ENCODE measurements at places on chromosomes 16 and 17. TPM values are rescaled to one million over a fixed set of nuclear protein-coding genes. Genes with fewer than 3 reads are reported as not detected.

Gene MEIOB
- not detected for total RNA-seq

Gene AGRP
- total RNA-seq, result not detected

Gene PAM16
- total RNA-seq, result 47.5 TPM

Gene NXPH3
- total RNA-seq, result not detected

Gene KCTD19
- total RNA-seq, result 3.3 TPM

GRCh38 chr17:7042501-7043181 is 1.3 kb downstream of the SLC16A11 start:
- peak overlapping the region; percentile 68 for H3K27ac ChIP-seq
- peak; percentile 61 for DNase-seq
- peaks cover 7% of the 10 kb centered on the region for H3K36me3 ChIP-seq
- H3K27me3 ChIP-seq, result peaks cover 10% of the 10 kb centered on the region

DNA sequence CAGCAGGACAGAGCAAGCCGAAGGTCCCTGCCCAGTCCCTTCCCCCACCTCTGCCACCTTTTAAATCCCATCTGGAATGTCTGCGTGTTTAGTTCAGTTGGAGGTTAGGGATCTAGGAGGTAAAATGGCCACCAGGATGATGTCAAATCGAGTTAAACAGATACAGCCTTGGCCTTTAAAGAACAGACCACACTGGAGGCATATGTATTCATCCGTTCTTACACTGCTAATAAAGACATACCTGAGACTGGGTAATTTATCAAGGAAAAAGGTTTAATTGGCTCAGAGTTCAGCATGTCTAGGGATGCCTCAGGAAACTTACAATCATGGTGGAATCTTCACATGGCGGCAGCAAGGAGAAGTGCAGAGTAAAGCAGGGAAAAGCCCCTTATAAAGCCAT is 167.8 kb upstream of the CACNG5 start:
- H3K4me3 ChIP-seq, result no peak overlapping the region
- H3K27me3 ChIP-seq, result no peaks in the 10 kb centered on the region
- no peak for DNase-seq
- no peak overlapping the region for H3K27ac ChIP-seq
- peaks cover 29% of the 10 kb centered on the region for H3K4me1 ChIP-seq
- peaks cover 16% of the 10 kb centered on the region for H3K36me3 ChIP-seq

GRCh38 chr17:73939806-73940205 is 263.7 kb upstream of the RPL38 start:
- no peaks in the 10 kb centered on the region for H3K4me1 ChIP-seq
- no peak overlapping the region for H3K4me3 ChIP-seq
- H3K36me3 ChIP-seq, result no peaks in the 10 kb centered on the region
- H3K27me3 ChIP-seq, result peaks cover 4% of the 10 kb centered on the region
- peak; percentile 34 for DNase-seq

GRCh38 chr17:75595284-75595919 is 7.8 kb downstream of the MYO15B start:
- H3K27ac ChIP-seq, result no peak overlapping the region
- no peaks in the 10 kb centered on the region for H3K36me3 ChIP-seq
- H3K27me3 ChIP-seq, result no peaks in the 10 kb centered on the region
- DNase-seq, result no peak

DNA sequence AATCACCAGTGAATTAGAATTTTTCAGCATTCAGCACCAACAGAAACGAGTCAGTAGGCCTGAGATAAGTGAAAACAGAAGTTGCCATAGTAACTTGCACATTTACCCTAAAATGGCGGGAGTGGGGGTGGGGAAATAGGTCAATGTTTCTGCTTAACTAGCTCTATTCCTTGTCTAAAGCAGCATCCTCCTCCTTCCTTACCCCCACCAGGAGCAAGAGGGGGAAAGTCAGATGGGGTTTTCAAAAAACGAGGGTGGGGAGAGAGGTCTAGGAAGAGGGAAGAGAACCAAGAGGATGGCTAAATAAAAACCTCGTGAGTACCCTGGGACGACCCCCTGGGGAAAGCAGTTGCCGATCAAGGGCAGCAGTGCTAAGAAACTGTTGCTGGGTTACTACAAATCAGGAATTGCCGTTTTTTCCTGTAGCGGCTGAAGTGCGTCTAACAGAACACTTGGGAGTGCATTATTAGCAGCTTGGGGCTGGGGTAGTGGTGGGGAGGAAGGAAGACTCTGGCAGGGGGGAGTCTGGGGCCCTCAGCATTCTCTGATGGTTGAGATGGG is 34.4 kb upstream of the MNT start:
- no peak for DNase-seq
- H3K4me1 ChIP-seq, result peaks cover 4% of the 10 kb centered on the region
- H3K27me3 ChIP-seq, result no peaks in the 10 kb centered on the region
- no peak overlapping the region for H3K4me3 ChIP-seq
- H3K36me3 ChIP-seq, result peaks cover 12% of the 10 kb centered on the region

DNA sequence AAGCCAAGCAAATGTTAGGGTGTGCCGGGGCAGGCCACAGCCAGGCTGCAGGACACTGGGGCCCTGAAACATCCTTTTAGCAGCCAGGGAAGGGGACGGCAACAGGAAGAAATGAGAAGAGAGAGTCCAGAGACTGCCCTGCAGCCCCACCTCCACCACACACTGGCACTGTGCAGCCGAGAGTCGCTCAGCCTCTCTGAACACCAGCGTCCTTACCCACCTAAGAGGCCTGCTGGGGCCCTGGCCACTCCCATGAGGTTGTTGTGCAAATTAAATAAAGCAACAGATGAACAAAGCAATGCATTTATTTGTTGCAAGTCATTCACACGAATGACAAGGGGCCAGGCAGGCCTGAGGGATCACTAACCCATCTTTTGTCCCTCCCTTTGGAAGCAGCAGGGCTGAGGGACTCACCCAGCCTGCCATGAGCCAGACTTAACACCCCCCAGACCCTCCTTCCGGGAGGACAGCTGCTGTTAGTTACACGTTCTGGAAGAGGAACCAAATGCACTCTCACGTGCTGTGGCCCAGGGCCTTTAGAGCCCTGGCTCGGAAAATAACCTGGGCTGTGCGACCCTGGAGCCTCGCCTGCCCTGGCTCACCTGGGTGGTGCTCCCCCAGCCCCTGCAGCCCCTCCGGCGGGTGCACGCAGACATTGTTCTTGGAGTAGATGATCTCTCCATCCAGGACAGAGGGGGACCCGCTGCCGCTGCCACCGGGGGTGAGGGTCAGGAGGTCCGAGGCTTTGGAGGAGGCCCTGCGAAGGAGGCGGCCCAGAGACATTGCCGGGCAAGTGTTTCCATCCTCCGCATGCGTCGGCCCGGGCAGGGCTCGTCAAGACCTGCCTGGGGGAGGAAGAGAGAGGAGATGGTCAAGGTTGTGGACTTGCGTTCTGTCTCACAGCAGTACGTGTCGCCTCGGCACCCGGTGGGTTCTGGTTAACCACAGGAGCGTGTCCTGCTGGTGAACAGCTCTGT is 22.6 kb downstream of the TBC1D16 start:
- H3K4me1 ChIP-seq, result no peaks in the 10 kb centered on the region
- DNase-seq, result no peak
- H3K27ac ChIP-seq, result no peak overlapping the region
- H3K36me3 ChIP-seq, result no peaks in the 10 kb centered on the region

- no peak overlapping the region for H3K4me3 ChIP-seq
- no peak for DNase-seq
- no peaks in the 10 kb centered on the region for H3K4me1 ChIP-seq
- H3K27me3 ChIP-seq, result peaks cover 19% of the 10 kb centered on the region
- no peaks in the 10 kb centered on the region for H3K36me3 ChIP-seq
These were observed 1.5 kb downstream of the ZNF205 start for GRCh38 chr16:3113765-3114479.

GRCh38 chr16:82456683-82457082 is 170.1 kb upstream of the CDH13 start:
- H3K27ac ChIP-seq, result no peak overlapping the region
- DNase-seq, result peak; percentile 53
- peaks cover 2% of the 10 kb centered on the region for H3K27me3 ChIP-seq
- H3K4me1 ChIP-seq, result no peaks in the 10 kb centered on the region
- no peak overlapping the region for H3K4me3 ChIP-seq

DNA sequence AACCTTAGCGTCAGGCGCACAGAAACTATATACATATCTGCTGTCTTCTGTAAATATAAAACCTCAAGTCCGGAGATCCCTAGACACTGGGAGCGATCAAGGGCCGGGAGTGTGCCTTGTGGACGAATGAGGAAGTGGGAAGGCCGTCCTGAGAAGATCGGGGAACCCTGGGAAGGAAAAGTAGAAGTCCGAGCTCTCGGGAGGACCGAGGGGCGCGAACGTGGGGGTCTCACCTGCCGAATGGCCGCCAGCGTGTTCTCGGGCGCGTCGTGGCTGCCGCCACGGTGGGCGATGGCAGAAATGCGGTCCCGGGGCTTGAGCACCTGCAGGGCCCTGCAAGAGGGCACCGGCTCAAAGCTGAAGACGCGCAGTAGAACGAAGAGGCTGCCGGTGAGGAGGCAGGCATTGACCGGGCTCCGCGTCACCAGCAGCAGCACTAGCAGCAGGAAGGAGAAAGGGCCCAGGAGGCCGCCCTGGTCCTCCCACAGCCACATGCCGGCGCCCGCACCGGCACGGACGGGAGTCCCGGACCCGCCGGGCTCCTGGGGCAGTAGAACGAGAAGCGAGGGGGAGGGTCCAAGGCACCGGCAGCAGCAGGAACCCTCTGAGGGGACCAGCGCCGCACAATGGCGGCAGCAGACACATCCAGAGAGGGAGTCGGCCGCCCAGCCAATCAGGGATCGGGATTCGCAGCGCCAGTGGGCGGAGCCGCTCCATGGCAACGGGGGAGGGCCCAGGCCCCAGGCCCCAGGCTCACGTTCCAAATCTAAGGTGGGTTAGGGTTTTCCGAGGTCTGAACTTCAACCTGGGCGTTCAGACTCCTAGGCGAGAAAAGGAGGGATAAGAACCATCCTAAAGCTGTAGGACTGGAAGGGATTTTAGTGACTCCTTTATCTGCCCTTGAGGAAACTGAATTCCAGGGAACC is at the start of gene GDE1:
TSS of gene GDE1 (minus strand) at position 628 of the 926 bp plus-strand sequence. CDS start at position 494, 134 bp downstream.
- H3K27me3 ChIP-seq, result no peaks in the 10 kb centered on the region
- DNase-seq, result peak; percentile 95
- H3K4me3 ChIP-seq, result peak within 1 kb of the TSS; percentile 92
- peaks cover 56% of the 10 kb centered on the region for H3K4me1 ChIP-seq
- H3K27ac ChIP-seq, result peak within 1 kb of the TSS; percentile 95
- H3K36me3 ChIP-seq, result peaks cover 18% of the 10 kb centered on the region

- H3K4me3 ChIP-seq, result no peak overlapping the region
- H3K27me3 ChIP-seq, result peaks cover 2% of the 10 kb centered on the region
- no peaks in the 10 kb centered on the region for H3K4me1 ChIP-seq
- H3K36me3 ChIP-seq, result no peaks in the 10 kb centered on the region
These were observed 20.6 kb downstream of the B9D1 start for GRCh38 chr17:19341641-19342610.

DNA sequence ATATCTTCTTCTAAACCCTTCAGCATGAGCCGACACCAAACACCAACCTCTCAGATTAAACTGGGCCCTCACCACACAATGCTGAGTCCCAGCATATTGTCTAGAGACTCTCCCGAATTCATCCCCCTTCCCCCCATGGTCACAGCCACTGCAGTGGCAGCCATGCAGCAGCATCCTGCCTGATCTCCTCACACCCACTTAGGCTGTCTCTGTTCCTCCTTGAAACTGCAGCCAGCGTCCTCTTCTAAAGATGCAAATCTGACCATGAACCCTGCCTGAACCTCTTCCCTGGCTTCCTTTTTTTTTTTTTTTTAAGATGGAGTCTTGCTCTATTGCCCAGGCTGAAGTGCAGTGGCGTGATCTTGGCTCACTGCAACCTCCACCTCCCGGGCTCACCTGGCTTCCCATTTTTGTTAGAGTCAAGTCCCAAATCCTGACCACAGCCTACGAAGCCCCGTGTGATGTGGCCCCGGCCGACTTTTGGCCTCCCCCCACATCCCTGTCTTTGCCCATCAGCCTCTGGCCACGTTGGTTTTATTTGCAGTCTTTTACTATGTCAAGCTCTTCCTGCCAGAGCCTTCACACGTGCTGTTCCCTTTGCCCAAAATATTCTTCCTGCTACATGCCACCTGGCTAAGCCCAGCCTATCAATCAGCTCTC is 2.8 kb downstream of the FA2H start:
- no peak overlapping the region for H3K4me3 ChIP-seq
- H3K36me3 ChIP-seq, result no peaks in the 10 kb centered on the region
- no peak for DNase-seq

DNA sequence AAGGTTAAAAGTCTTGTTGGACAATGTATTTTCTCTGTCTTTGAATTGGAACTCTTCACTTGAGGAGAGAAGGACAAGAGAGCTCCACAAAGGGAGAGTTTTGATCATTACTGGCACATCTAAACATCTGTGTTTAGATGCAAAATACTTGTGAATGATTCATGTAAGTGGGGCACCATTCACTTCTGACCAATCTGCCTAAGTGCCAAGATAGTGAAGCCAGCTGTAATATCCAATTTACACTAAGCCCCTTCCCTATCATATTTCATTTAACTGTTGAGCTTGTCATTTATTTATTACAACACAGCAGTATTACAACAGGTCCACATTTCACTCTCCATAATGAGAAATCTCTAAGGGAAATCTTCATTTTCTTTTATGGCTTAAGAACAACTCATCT is 832.3 kb upstream of the GOT2 start:
- no peaks in the 10 kb centered on the region for H3K27me3 ChIP-seq
- no peak overlapping the region for H3K27ac ChIP-seq
- no peak for DNase-seq
- no peaks in the 10 kb centered on the region for H3K36me3 ChIP-seq
- no peaks in the 10 kb centered on the region for H3K4me1 ChIP-seq

GRCh38 chr17:11612956-11613355 is 14.7 kb downstream of the DNAH9 start:
- no peaks in the 10 kb centered on the region for H3K36me3 ChIP-seq
- no peak overlapping the region for H3K4me3 ChIP-seq
- H3K27me3 ChIP-seq, result no peaks in the 10 kb centered on the region

DNA sequence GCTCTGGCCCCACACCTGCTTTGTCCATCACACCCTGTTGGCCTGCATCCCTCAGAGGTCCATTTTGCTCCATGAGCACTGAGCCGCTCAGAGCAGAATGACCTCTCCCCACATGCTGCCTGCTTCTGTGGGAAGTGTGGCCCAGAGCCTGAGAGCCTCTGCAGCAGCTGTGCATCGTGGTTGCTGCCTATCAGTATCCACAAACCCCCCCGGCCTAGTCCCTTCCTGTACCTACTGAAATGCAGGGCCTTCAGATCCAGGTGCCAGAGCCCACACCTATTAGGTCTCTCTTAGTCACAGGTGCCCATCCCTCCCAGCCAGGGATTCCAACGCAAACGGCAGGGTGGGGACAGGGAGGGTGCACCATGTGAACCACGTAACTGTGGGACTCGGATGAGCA is 16.6 kb upstream of the TRPV3 start:
- H3K4me1 ChIP-seq, result no peaks in the 10 kb centered on the region
- H3K4me3 ChIP-seq, result no peak overlapping the region

- no peaks in the 10 kb centered on the region for H3K4me1 ChIP-seq
- H3K27me3 ChIP-seq, result peaks cover 2% of the 10 kb centered on the region
- no peak overlapping the region for H3K27ac ChIP-seq
These were observed 47.6 kb upstream of the NOG start for GRCh38 chr17:56545930-56546329.

DNA sequence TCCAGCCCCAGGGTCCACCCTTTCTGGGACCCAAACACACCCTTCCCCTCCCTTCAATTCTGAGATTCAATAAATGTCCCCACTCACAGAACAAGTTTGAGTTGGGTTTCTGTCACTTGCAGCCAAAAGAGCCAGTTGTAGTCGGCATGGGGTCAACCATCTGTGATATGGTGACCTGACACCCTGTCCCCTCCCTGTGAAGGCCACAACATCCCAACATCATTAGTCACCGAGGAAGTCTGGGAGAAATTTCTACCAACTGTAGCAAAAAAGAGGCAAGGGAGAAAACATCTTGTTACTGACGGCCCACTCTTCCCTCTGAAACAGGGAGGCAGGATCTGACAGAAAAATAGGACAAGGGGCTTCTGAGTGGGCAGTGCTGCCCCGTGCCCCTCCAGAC is 638 bp upstream of the LYZL6 start:
- no peaks in the 10 kb centered on the region for H3K27me3 ChIP-seq
- peaks cover 9% of the 10 kb centered on the region for H3K4me1 ChIP-seq
- no peak for DNase-seq
- H3K27ac ChIP-seq, result no peak overlapping the region
- H3K4me3 ChIP-seq, result no peak overlapping the region
